ENCODE measurements at places on chromosomes 2 and 18.

DNA sequence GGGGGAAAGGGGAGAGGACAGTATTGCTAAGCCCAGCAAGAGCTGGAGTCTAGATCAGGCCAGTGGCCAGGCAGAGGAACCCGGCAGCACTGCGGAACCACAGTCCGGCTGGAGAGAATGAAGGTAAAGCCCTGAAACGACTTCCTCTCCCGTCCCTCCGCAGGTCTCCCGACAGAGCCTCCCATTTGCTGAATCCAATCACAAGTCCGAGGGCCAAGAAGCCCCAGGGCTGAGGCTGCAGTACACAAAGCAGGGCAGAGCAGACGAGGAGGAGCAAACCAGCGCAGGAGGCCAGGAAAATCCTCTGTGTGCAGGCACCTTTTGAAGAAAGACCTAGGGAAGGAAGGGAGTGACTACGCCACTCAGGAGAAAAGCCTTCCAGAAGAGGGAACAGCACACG lies 104.4 kb downstream of the OSBPL1A start:
- DNase-seq: no peak

- DNase-seq: no peak
Measured at GRCh38 chr2:218964041-218964771, 4.7 kb downstream of the CDK5R2 start.

GRCh38 chr2:16855183-16855582 lies 189.5 kb upstream of the CYRIA start:
- no peak for DNase-seq

GRCh38 chr2:6864923-6865345 lies 773 bp downstream of the CMPK2 start:
- DNase-seq: no peak

DNA sequence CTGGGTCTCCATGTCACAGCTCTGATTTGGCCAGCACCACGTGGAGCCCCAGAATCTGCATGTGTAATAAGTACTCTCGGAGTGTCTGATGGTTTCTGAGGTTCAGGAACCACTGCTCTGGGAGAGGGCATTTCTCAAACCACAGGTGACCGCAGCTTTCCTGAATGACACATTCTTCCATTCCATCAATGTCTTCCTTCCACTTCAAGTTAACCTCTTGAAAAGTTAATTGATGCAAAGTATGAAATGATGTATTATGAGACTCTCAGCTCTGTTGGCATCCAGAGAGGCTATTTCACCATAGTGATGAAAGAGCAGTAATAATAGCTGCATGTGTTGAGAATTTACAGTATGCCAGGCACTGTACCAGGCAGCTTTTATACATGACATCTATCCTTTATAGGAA lies 61.3 kb upstream of the CRIM1 start:
- DNase-seq: no peak

DNA sequence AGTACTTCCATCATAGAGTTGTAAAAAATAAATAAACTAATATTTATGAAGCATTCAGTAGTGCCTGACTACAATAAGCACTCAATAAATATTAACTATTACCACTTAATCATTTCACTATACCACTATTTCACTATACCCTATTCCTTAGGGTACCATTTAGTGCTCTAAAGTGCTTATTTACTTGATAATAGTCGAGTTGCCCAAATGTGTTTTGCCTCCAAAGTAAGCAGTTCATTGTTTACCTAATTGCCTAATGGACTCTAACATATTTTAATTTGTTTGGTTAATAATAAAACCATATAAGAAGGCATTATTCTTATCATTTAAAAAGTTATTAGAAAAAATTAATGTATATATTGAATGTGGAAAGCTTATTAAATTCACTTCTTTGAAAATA lies 33.0 kb upstream of the MAP2 start:
- DNase-seq: no peak

DNA sequence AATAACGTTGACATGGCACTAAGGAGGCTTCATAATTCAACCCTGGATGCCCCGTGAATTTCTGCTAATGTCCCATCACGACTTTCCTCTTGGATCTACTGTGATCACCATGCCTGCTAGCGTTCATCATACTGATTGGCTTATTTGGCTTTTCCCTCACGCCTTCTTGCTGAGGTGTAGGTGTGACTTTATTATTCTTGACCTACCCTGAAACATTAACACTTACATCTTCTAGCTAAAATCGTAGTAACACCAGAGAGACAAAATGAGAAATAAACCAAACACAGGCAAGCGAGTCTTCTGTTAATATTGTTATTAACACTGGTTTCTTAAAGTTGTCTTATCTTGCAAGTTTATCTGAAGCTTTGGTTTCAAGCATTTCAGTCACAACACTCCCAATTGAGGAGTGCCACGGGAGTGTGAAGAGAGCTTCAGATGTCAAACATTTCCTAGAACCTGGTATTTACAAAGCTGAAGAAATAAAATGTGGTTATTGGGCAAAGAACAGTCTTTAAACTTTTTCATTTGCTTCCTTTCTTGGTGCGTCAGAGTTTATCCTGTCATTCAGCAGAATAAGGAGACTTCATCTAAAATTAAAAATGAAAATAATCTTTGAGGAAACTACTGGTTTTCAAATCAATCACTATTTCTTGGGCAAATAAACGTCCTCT lies 15.4 kb upstream of the STAT1 start:
- DNase-seq: no peak

DNA sequence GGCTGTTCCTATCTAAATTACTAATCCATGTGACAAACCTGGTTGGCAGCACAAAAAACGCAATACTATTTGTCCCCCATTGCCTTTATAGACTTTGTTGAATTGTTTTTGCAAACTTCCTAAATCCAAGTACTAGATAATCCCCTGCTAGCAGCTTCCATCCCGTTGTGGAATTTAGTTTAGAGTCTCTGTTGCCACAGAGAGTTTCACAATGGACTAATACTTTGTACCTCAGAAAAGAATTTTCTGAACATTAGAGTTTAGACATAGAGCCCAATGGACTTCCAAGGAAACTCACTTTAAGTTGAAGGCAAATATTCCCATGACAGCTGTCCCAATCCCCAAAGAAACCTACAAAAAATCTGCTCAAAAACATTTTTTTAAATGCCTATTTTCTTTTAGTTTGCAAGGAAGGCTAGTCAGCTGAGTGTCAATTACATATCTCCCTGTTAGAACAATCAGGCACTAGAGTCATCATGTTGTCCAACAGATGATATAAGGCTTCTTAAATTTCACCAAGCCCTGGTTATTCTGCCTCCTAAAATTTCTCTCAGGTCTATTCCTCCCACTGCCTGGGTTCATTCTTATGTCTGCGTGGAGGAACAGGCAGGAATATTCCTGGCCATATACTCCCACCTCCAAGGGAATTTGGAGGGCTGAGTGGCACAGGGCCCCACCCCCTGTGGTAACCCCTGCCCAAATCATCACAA lies 27.2 kb downstream of the RNF152 start:
- DNase-seq: no peak

GRCh38 chr2:6474161-6475140 lies 391.3 kb downstream of the CMPK2 start:
- no peak for DNase-seq

DNA sequence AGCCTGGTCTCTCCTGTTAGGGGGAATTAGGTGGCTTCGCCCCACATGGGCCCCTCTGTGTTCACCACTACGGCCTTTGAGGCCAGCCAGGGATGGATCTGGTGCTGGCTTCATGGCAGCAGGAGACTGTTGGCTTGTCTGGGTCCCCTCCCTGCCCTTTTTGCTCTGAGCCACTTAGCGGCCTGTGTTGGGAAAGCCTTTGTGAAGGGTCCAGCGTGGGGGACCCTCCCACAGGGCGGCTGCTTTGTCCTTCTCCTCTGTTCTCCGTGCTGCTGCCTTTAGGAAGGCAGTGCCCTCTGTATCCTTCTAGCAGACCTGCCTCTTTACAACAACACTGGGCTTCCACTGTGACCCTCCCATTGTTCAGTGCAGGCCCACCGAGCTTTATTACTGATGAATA lies 118.4 kb downstream of the TSN start:
- no peak for DNase-seq

- no peak for DNase-seq
Measured at GRCh38 chr2:67845621-67846369, 217.0 kb downstream of the C1D start.
